ENCODE measurements at places on chromosomes 11 and 22.

DNA sequence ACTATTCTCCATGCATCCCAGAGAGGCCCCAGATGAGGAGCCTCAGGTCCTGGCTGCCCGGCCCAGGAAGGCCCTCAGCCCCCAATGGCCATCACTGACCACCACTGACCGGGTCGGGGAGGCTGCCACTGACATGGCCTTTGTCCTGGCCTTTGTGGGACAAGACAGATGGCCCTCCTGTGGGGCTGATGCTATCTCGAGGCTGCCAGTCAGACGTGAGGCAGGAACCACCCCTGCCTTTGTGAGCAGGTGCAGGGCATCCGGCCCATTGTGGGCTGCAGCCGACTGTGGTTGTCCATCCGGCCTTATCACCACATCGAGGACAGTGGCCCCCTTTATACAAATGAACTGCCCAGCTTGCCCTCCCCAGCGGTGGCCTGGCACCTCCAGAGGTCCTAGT, 5.5 kb downstream of the GP1BB start:
- DNase-seq: no peak

- no peak for DNase-seq
These were observed 924 bp downstream of the YPEL1 start for GRCh38 chr22:21734540-21735199.

GRCh38 chr22:25997886-25998775, 171.1 kb upstream of the SEZ6L start:
- DNase-seq: no peak

GRCh38 chr11:80241766-80242165, 800.9 kb upstream of the TENM4 start:
- no peak for DNase-seq

DNA sequence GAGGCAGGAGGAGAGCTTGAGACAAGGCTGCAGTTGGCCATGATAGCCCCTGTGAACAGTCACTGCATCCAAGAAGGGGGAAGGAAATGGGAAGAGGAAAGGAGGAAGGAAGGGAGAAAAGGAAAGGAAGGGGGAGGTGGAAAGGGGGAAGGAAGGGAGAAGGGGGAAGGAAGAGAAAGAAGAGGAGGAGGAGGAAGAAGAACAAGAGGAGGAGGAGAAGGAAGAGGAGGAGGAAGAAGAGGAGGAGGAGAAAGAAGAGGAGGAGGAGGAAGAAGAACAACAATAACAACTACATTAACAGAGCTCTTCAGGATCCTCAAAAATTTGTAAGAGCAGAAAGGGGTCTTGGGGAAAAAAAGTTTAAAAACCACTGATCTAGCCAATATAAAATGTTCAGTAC, 5.2 kb downstream of the RAB6A start:
- no peak for DNase-seq

DNA sequence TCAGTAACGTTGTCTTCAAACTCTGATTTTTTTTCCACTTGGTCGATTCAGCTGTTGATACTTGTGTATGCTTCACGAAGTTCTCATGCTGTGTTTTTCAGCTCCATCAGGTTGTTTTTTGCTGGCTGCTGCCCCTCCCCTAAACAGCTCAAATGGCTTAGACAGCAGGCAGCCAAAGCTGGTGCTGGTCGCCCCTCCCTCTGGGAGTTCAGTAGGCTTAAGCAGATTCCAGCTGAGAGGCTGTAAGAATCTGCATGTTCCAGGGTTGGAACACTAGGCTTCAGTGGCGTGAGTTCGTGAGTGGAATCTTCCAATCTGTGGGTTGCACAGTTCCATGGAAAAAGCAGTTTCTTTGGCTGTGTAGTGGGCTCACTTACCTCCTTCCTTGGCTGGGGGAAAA, 10.3 kb upstream of the FIBIN start:
- DNase-seq: no peak

- no peak for DNase-seq
These were observed 48.5 kb upstream of the MN1 start for GRCh38 chr22:27850000-27850521.

GRCh38 chr22:19891317-19892256, 36.9 kb upstream of the GNB1L start:
- no peak for DNase-seq

GRCh38 chr11:109155291-109155690, 266.7 kb upstream of the C11orf87 start:
- no peak for DNase-seq

- DNase-seq: no peak
These were observed 35.0 kb downstream of the TPBGL start for GRCh38 chr11:75275581-75275980.

DNA sequence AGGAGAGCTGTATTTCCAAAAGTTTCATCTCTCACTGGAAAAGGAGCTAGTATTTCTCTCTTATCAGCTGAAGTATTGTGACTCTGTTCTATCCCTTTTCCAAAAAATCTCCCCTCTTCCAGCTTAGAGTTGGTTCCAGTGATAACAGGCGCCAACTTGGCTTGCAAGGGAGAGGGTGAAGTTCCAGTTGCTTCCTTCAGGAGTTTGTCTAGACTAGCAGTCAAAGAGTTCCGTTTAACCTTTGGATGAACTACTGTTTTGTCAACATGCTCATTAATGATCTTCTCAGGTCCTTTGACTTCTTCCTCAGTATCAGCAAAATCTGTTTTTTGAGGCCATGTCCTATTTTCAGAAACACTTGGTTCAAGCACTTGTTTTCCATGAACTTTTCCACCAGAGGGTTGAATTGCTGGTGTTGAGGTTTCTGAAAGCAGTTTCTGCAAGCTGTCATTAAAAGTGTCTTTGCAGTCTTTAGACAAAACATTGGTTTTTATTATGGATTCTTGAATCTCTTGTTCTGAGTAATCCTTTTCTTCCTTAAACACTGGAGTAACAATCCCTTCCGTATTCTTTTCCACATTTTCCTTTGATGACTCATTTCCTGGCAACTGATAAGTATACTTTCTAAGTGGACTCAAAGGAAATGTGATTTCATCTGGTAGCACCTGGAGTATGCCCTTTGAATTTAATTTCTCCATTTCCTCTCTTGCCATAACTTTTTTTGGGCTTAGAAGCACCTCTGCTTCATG, 39.7 kb upstream of the CCDC89 start:
- no peak for DNase-seq

- no peak for DNase-seq
These were observed 119.3 kb upstream of the OR9Q1 start for GRCh38 chr11:57904376-57904775.

DNA sequence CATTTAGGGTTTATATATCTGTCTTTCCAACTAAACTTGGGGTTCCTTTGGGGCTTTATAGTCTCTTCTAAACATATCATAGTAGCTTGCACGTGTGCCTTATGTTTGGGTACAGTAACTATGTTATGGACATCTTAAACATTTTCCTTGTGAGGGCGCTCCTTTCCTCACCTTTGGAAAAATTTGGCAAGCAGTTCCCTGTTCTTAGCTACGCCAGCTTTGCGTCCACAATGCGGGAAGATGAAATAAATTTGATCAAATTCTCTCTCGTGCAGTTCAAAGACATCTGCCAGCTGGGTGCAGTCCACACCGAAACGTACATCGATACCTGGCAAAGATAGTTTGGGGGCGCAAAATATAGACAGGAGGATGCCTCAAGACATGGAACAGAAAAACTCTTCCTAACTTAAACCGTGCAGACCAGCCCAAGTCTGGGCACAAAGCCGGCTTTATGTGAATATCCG, 548 bp downstream of the FDXACB1 start:
- no peak for DNase-seq

- DNase-seq: no peak
These were observed 2.8 kb upstream of the ANO9 start for GRCh38 chr11:444396-445144.

DNA sequence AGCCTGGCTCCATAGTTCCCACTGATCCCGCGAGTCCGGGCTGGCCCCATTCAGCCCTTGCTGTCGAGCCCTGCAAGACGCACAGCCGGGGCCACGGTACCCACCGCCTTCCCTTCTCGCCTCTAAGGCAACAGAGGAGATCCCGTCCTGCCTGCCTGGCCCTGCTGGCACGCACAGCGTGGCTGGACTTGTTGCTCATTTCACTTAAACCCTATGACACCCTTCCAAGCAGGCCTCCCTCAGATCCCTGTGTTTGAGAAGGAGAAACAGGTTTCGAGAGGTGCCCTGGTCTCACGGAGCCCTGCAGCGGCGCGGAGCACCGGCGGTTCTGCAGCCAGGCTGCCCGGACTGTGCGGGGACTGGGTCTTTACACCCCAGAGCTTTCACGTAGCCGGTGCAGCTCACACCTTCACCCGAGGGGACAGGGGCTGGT, 1048.4 kb downstream of the BRD1 start:
- DNase-seq: no peak

DNA sequence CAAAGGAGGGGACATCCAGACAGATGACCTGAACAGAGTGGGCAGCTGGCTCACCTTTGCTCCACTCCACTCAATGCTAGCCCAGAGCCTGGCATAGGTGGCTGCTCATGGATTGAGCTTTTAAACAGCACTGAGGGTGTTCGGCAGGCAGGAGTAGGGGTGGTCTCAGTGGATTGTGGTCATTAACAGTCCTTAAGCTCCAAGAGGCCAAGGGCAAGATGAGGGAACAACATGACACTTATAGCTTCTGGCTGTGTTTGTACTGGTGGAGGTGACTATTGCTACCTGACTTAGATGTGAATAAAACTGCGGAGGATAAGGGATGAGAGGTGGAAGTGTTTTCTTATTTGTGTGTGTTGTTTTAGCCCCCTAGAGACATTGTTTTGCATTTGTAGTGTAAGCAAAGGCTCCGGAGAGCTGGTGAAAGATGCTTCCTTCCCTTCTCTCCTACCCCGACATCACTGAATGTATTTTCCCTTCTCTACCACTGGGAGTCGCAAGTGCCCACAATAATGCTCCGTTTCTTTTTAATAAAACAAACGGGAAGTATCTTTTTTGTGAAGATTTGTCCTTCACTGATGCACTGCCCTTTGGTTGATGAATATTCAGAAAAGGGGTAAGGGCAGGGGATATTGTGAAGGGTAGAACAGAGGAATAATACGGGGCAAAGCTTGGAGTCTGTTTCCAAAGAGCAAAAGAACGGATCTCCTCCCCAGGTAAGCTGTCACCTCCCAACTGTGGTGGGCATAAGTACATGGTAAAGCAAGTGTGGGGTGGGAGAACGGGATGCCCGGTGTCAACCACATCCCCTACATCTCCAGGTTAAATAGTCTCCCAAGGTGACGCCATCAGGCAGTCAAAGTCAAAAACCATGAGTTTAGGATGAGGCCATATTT, 27.5 kb upstream of the MTNR1B start:
- DNase-seq: peak; percentile 13

- no peak for DNase-seq
These were observed 84.7 kb downstream of the CDKN1C start for GRCh38 chr11:2800655-2801531.

- DNase-seq: no peak
These were observed 15.4 kb downstream of the CCDC34 start for GRCh38 chr11:27347359-27348339.

GRCh38 chr22:45579806-45580725, 77.4 kb downstream of the FBLN1 start:
- DNase-seq: no peak

GRCh38 chr22:24153959-24154358, 27.3 kb upstream of the SUSD2 start:
- DNase-seq: no peak

GRCh38 chr11:46279126-46280099, 2.0 kb downstream of the CREB3L1 start:
- DNase-seq: no peak

DNA sequence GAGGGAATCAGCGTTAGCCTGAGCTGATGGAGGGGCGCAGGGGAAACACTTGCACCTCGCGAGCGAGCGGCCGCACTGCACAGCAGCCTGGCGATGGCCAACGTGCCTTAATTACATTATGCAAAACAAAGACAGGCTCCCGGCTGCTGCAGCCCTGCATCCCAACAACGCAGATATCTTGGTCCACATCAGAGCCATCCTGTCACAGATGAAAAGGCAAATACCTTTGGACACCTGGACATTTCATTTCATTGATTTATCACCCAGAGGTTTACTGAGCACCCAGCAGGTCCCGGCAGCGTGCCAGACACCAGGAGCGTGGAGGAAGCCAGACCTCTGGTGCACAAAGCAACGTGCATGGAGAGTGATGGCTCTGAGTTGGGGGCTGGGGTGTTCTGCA, 843.0 kb downstream of the TBC1D22A start:
- DNase-seq: no peak

DNA sequence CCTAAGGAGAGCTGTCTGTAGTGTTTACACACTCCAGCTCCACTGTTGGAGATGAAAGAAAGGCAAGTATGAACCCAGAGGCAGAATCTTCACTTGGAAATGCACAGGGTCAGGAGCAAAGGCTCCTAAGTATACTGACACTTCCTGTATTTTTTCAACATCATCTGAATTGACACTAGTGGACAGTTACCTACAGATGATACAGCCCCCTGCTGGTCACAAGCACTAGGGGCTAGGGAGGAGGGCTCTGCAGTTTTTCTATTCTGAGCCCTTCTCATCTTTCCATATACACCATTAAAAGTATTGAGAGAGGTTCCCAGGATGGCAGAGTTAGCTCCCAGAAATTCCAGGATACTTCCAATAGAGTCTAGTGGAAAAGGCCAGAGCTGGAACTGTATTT, 290.3 kb upstream of the API5 start:
- DNase-seq: no peak

DNA sequence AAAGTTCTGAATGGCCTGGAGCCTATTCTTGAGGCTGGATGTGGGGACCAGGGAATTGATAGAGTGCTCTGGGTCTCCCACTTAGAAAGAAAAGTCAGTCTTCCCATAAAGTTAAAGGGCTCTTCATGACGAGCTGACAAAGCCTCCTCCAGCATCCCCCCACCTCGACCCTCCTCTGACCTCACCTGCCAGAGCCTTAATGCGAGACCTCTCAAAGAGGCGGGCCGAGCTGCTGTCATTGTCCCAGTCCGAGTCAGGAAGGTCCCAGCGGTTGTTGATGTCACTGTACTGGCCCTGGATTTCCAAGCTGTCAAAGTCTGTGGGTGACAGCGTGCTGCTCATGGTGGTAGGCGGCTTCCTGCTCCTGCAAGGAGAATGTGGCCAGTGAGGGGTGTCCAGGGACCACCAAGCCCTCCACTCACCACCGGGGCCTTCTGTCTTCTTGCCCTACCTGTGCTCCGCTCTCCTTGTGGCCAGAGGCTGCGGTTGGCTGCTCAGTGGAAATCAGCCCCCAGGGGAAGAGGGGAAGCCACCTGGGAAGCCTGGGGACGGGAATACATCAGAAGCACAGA, 8.0 kb downstream of the SPTBN2 start:
- no peak for DNase-seq

GRCh38 chr11:113376156-113376555, 11.4 kb upstream of the ANKK1 start:
- no peak for DNase-seq

- no peak for DNase-seq
These were observed 238.5 kb downstream of the METTL15 start for GRCh38 chr11:28346721-28347120.

- no peak for DNase-seq
These were observed 48.2 kb upstream of the SMCO4 start for GRCh38 chr11:93591247-93591898.

DNA sequence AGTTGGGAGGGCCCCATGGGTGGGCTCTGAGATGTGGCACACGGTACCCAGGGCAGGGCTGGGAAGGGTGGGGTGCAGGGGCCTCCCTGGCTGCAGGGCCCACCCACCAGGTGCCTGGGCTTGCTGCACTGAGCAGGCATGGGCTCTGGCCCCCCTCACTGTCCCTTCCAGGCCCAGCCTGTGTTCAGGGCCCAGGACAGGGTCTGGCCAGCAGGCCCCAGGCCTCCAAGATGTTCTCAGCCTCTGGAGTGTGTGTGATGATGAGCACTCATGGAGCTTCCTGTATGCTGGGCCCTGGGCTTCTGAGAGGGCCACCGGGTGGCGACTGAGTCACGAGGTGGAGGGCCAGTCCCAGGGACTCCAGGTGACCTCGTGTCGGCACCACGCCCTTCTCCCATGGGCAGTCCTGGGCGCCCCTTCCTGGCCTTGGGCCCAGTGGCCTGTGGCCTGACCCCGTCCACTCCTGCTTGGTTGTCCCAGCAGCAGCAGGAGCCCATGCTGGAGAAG, 55.9 kb upstream of the CCDC188 start:
- DNase-seq: no peak

Measured in right renal pelvis (tissue), 4 donors.